Hepatocyte (in vitro differentiated cells): ENCODE measurements at places on chromosomes 6 and 20. TPM values are rescaled to one million over a fixed set of nuclear protein-coding genes. Genes with fewer than 3 reads are reported as not detected.

GRCh38 chr6:134080171-134080795 lies 27.9 kb upstream of the SLC2A12 start:
- no peak for DNase-seq

DNA sequence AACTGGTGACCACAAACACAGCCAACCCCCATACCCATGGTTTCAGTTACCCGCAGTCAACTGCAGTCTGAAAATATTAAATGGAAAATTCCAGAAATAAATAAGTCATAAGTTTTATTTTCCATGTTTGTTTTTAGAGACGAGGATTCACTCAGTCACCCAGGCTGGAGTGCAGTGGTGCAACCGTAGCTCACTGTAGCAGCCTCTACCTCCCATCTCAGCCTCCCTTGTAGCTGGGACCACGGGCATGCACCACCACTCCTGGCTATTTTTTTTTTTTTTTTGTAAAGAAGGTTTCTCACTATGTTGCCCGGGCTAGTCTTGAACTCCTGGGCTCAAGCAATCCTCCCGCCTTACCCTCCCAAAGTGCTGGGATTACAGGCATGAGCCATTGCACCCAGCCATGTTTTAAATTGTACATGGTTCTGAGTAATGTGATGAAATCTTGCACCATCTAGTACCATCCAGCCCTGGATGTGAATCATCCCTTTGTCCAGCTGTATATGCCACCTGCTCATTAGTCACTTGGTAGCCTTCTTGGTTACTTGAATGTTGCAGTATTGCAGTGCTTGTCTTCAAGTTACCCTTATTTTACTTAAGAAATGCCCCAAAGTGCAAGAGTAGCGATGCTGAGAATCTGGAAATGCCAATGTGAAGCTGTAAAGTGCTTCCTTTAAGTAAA lies 14.5 kb downstream of the CSNK2A1 start:
- DNase-seq, result no peak

TRIM10 gene
- total RNA-seq, result 0.12 and 0.27 TPM in 2 replicates

GRCh38 chr6:100490065-100490464 lies 25.3 kb upstream of the SIM1 start:
- DNase-seq, result no peak

DNA sequence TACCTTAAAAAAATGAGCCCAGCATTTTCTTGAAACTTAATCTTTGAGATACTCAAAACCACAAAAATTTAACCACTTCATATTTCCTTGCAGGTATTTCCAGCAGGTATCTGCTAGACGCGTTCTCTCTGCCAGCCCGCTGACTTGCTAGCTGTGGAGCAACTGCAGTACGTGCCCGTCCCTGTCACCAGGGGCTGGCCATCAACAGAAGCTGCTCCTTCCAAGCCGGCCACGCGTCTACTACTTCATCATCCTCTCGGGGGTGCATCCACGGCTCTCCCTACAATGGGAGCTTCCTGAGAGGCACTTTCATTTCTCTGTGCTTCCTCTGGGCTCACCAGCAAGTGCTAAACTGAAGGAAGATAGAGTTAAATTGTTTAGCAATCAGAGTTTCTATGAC lies 132.4 kb downstream of the DTNBP1 start:
- no peak for DNase-seq

MUC21 gene
- total RNA-seq, result not detected in 2 replicates

DNA sequence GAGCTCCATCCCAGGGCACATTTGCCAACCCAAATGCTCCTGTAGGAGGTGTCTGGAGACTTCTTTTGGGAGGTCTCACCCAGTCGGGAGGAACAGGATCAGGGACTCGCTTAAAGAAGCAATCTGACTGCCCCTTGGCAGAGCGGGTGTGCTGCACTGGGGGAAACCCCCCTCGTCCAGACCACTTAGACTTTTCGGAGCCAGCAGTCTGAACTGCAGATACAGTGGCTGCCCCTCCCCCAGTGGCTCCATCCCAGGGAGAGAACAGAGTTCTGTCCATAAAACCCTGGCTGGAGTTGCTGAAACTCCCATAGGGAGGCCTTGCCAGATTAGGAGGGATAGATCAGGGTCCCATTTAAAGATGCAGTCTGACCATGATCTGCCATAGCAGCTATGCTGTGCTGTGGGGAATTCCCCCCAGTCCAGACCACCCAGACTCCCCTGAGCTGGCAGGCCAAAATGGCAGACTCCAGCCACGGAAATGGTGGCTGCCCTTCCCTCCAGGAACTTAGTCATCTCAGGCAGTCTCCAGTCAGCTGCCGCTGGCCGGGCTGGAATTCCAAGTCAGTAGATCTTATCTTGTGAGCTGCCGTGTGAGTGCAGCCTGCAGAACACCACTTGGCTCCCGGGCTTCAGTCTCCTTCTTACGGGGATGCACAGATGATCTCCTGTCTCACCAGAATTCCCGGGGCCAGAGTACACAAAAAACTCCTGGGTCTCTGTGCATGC lies 278.1 kb upstream of the SASH1 start:
- DNase-seq, result peak; percentile 34

SLC35D3 gene
- not detected in 2 replicates for total RNA-seq

DNA sequence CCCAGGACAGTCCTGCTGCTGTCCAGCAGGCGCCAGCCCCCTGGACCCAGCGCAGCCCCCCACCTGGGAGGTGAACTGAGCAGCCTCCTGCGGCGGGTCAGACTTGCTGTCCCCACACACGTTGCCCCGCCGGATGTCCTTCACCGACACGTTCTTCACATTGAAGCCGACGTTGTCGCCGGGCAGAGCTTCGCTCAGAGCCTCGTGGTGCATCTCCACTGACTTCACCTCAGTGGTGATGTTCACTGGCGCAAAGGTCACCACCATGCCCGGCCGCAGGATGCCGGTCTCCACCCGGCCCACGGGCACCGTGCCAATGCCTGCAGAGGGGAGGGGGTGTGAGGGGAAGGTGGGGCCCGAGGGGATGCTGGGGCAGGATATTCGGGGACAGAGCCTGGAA lies 8.5 kb downstream of the EEF1A2 start:
- no peak for DNase-seq

DNA sequence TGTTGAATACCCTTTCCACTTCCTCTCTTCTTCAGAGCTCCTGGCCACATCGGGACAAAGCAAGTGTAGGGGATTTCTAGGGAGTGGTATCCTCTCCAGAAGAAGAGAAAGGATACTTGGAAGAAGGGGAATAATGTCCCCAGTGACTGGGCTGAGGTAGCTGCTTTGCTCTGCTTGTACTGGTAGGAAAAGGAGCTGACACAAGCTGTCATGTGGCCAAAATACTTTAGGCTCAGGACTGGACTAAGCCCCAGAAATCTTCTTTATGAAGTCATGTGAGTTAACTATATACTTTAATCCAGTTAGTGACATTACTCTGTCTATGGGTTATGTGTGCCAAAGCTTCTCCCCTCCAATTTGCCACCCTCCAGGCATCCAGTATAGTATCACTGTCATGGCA lies 40.5 kb downstream of the AKIRIN2 start:
- DNase-seq, result no peak

DNA sequence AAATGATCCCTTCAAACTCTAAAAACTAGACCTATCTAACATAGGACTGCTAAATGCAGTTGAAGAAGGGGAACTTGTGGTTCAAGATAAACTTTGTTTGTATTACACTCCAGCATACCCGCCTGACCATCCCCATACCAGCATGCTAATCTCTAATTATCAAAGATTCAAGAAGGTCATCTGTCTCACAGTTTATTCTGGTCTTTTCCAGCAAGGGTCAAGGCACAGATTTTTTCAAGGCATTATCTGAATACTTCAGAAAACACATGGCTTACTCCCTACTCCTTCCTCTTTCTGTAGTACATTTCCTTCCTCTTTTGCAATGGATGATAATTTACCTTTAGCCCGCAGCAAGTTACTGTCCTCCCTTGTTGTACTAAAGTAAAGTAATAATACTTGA lies 174.1 kb downstream of the PKHD1 start:
- DNase-seq, result no peak

- no peak for DNase-seq
Observed at GRCh38 chr6:32953775-32954174, 878 bp upstream of the HLA-DMA start.

DNA sequence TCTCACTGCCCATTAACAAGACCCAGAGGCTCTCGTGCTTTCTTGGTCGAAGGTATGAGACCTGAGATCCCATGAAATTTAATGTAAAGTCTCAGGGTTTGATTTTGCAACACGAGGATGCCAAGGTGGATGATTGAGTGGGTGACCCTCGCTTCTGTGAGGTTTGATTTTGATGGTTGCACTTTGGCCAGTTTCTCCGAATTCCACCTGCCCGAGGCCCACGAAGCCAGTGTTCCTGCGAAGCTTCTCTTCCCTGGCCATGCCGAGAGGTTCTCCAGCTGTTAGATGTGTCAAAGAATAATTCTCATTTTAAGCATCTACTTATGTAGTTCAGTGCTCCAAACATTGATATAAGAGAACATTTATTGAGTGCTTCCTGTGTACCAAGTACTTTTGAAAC lies at the start of gene KIF25:
Gene KIF25 (plus strand): TSS at position 30 of the 400 bp plus-strand sequence. CDS start 31,915 bp downstream, outside the sequence.
- DNase-seq, result no peak

DNA sequence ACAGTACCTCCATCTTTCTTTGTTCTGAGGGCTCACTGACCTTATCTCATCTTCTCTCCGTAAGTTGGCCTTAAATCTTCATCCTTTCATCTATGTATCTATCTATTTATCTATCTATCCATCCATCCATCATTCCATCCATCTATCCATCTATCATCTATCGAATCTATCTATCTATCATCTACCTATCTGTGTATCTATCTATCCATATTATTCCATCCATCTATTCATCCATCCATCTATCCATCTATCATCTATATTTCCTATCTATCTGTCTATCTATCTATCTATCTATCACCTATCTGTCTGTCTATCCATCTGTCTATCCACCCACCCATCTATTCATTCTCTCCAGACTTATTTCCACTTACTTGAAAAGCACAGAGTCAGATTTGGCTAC lies 147.3 kb upstream of the PMEPA1 start:
- DNase-seq, result no peak

- no peak for DNase-seq
Observed at GRCh38 chr6:137740967-137741761, 125.9 kb upstream of the TNFAIP3 start.

UST gene
- 11.7 and 13.4 TPM in 2 replicates for total RNA-seq

ECT2L gene
- 0.16 TPM in 1 of 2 replicates, not detected in the other for total RNA-seq

VGLL2 gene
- total RNA-seq, result not detected in 2 replicates

RHAG gene
- not detected in 2 replicates for total RNA-seq

- no peak for DNase-seq
Observed at GRCh38 chr6:6397842-6398241, 77.4 kb upstream of the F13A1 start.

DNA sequence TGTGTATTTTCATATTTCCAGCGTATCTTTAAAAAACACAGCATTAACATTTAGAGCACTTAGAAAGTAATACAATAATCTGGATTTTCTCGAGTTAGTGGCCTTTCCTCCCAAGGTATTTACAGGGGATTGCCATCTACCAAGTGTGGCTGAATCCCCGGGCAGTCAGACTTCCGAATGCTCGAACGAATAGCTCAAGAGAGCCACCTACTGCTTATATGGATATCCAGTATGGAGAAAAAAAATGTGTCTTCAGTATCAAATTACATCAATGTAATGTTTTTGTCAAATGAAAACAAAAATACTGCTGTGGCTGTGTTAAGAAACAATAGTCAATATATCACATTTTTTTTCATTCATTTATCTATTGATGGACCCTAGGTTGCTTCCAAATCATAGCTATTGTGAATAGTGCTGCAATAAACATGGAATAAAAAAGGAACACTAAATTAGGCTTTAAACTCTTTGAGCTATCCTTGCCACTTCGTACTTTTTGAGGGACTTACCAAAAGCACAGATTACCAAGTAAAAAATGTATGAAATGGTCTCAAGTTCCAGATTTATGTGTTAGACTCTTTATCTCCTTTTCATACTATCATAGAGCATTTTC lies 654.5 kb upstream of the PTCHD4 start:
- peak; percentile 75 for DNase-seq

DNA sequence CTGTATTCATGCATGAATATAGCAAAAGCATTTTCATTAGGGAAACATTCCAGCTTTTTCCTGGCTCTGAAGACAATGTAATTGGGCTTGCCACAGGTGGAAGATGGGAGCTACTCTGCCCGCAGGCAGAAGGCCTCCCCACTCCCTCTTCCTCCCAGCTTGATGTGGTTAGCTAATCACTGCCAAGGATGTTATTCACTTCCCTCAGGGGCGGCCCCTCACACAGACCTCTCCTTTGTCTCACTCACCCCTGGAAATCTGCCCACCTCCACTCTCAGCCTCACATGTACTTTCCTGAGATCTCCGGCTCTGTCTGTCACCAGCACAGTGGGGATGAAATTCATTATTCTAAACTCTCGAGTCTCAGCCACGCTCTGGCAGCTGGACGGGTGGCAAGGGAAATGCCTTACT lies 100.7 kb downstream of the ANKRD60 start:
- no peak for DNase-seq

- DNase-seq, result peak; percentile 29
Observed at GRCh38 chr6:16031278-16031981, 97.5 kb upstream of the MYLIP start.

DNA sequence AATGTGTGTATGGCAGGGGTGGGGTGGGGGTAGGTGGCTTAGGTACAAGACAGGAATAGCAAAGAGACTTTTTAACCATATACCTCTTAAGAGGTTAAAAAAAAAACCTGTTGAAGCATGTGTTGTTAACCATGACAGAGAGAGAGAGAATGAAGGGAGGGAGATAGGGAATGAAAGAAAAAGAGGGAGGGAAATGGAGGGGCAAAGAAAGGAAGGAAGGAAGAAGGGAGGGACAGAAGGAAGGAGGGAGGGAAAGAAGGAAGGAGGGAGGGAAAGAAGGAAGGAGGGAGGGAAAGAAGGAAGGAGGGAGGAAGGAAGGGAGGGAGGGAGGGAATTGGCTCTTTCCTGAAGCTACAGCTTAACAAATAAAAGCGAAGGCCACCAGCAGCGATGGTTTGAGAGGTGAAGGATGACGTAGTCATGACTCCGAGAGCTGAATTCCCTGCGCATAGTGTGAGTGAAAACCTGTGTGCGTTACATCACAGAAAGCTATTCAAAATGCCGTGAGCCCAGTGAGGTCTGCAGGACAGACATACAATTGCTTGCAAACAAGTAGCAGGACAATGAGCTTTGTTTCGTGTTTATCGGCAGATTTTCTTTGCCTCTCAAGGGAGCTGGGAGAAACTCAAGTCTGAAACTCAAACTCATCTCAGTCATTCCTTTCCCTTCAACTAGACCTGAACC lies 88.6 kb upstream of the NEDD9 start:
- no peak for DNase-seq

GRCh38 chr6:1609648-1610496 lies at the start of gene FOXC1:
FOXC1 (plus strand) TSS chr6:1609915; CDS start chr6:1610446, 531 bp downstream.
- DNase-seq, result peak; percentile 86

ERVFRD-1 gene
- 1.7 and 2.2 TPM in 2 replicates for total RNA-seq

- DNase-seq, result no peak
Observed at GRCh38 chr6:169902070-169902469, 150.6 kb downstream of the ERMARD start.

GRCh38 chr20:36932476-36933426 lies 18.8 kb downstream of the SAMHD1 start:
- no peak for DNase-seq

GRCh38 chr20:57957411-57958049 lies 247.7 kb upstream of the PMEPA1 start:
- DNase-seq, result peak; percentile 81

GRCh38 chr6:158086054-158086503 lies 82.0 kb downstream of the SERAC1 start:
- DNase-seq, result no peak

RNF8 gene
- 25.1 and 30.6 TPM in 2 replicates for total RNA-seq
